Tibial nerve (tissue), 4 donors: ENCODE measurements at places on chromosomes 5 and 9.
A peak's percentile ranks its signal among the peaks of the same experiment; 100 is the strongest.

- DNase-seq: no peak
- H3K4me1 ChIP-seq: no peaks in the 10 kb centered on the region
- no peaks in the 10 kb centered on the region for H3K36me3 ChIP-seq
- H3K4me3 ChIP-seq: no peak overlapping the region
- H3K27me3 ChIP-seq: no peaks in the 10 kb centered on the region
- H3K27ac ChIP-seq: no peak overlapping the region
These were observed 23.6 kb downstream of the TNPO1 start for GRCh38 chr5:72840041-72840440.

GRCh38 chr9:116693233-116693731 is 6.2 kb downstream of the TRIM32 start:
- no peak for DNase-seq
- H3K4me1 ChIP-seq: peaks cover 32% of the 10 kb centered on the region
- no peak overlapping the region for H3K27ac ChIP-seq
- H3K4me3 ChIP-seq: no peak overlapping the region

GRCh38 chr5:30607301-30607894 is 586.1 kb upstream of the CDH6 start:
- DNase-seq: no peak
- H3K27me3 ChIP-seq: no peaks in the 10 kb centered on the region
- H3K36me3 ChIP-seq: no peaks in the 10 kb centered on the region
- no peaks in the 10 kb centered on the region for H3K4me1 ChIP-seq
- no peak overlapping the region for H3K27ac ChIP-seq

- H3K4me1 ChIP-seq: no peaks in the 10 kb centered on the region
- H3K36me3 ChIP-seq: no peaks in the 10 kb centered on the region
- no peak overlapping the region for H3K4me3 ChIP-seq
- DNase-seq: no peak
- no peaks in the 10 kb centered on the region for H3K27me3 ChIP-seq
- no peak overlapping the region for H3K27ac ChIP-seq
These were observed 16.5 kb downstream of the KIAA1958 start for GRCh38 chr9:112503170-112503569.

- no peak for DNase-seq
- peaks cover 38% of the 10 kb centered on the region for H3K36me3 ChIP-seq
- peaks cover 4% of the 10 kb centered on the region for H3K4me1 ChIP-seq
- no peak overlapping the region for H3K4me3 ChIP-seq
- no peaks in the 10 kb centered on the region for H3K27me3 ChIP-seq
These were observed 26.2 kb downstream of the CEMIP2 start for GRCh38 chr9:71741926-71742648.

GRCh38 chr9:130983359-130983670 is 25.7 kb upstream of the LAMC3 start:
- H3K4me3 ChIP-seq: no peak overlapping the region
- H3K4me1 ChIP-seq: no peaks in the 10 kb centered on the region
- H3K36me3 ChIP-seq: no peaks in the 10 kb centered on the region
- H3K27me3 ChIP-seq: peaks cover 47% of the 10 kb centered on the region
- DNase-seq: no peak
- no peak overlapping the region for H3K27ac ChIP-seq

- H3K27ac ChIP-seq: no peak overlapping the region
- H3K4me3 ChIP-seq: no peak overlapping the region
- H3K27me3 ChIP-seq: no peaks in the 10 kb centered on the region
- H3K4me1 ChIP-seq: peaks cover 5% of the 10 kb centered on the region
These were observed 46.2 kb upstream of the FBXW11 start for GRCh38 chr5:172052450-172053236.

DNA sequence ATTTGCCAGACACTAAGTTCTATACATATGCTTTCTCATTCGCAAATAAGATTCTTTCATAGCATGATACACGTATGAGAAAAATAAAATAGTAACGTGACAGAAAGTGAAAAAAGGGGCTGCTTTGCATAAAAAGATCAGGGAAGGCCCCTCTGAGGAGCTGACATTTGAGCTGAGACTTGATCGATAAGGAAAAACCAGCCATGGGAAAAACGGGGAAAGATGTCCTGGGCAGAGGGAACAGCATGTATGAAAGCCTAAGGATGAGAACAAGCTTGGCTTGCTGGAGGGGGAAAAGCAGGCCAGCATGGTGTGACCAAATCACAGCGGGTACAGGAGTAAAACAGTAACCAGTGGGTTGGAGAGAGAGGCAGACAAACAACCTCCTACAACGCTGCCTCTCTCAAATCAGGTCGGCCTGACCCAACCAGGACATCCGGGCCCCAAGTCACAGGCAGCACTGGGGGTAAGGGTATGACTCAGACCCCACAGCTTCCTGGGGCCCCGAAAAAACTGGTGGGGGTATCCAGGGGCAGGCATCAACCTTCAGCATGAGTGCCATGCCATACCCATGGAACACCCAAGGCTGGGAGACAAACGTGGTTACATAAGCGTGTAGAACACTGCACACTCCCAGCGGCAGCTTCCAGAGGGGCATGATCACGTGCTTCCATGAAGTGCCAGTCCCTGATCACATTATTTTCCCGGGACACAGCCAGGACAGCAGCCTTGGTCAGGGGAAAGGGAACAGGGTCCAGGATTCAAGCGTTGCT is 2.2 kb downstream of the TNIP1 start:
- no peak overlapping the region for H3K4me3 ChIP-seq
- no peaks in the 10 kb centered on the region for H3K27me3 ChIP-seq
- no peak for DNase-seq
- peaks cover 28% of the 10 kb centered on the region for H3K4me1 ChIP-seq

- H3K4me1 ChIP-seq: peaks cover 18% of the 10 kb centered on the region
- H3K4me3 ChIP-seq: peak overlapping the region; percentile 17
- DNase-seq: no peak
- H3K27ac ChIP-seq: no peak overlapping the region
- peaks cover 100% of the 10 kb centered on the region for H3K27me3 ChIP-seq
These were observed 19.3 kb downstream of the CDKN2A start for GRCh38 chr9:21974722-21975409.

DNA sequence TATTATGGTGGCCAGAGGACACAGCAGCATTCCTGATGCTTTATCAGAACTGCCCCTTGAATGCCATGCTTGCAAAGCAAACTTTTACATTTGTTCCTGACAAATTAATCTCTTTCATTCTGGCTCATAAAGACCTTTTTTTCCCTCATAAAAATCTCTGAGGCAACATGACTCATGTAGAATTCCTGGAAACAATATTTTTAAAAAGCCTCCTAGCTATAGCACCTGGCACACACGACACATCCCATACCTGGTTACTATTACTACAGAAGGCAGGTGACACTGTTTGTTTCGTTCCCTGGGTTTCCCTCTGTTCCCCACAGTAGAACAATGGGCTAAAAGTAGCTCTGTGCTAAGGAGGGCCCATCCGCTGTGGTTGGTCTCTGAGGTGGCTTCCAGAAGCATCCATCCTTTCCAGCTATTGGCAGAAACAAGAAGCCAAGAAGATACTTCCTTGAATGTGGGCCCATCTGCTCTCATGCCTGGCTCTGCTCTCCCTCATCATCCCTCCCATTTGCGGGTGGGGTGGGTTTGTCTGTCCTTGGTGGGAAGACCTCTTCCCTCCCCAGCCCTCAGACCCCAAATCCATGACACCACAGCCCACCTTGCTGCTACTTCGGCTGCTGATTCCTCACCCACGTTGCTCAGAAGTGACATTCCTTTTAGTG is 59.1 kb downstream of the GALNT12 start:
- peaks cover 23% of the 10 kb centered on the region for H3K4me1 ChIP-seq
- no peak overlapping the region for H3K4me3 ChIP-seq
- DNase-seq: no peak
- H3K27ac ChIP-seq: no peak overlapping the region
- no peaks in the 10 kb centered on the region for H3K36me3 ChIP-seq
- no peaks in the 10 kb centered on the region for H3K27me3 ChIP-seq

DNA sequence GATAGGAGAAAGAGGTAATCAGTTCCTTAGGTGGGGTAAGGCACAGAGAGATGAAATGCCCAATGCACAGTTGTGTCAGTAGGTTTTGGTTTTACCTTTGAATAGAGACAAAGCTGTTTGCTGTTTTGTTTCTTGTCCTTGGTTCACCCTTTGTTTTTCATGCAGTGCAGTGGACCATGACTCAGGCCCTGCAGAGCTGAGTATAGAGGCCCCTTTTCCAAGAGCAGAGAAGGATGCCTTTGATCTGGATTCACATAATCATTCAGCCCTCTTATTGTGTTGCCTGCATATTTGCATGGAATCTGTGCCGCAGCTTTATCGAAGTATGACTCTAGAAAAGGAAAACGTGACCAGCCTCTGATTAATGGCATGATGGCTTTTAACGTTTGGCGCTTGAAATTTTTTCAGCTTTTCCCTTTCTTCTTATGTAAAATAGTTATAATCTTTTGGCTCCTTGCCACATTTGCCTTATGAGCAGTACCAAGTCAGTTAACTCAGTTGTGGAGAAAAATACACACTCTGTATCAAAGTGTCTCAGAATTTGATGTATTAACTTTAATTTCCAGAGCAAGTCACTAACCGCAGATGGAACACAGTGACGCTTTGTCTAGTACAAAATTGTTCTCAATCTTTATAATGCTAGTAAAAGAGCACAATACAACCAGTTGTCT is 197.6 kb downstream of the KDM4C start:
- H3K4me3 ChIP-seq: no peak overlapping the region
- no peaks in the 10 kb centered on the region for H3K4me1 ChIP-seq
- no peak for DNase-seq
- H3K27ac ChIP-seq: no peak overlapping the region
- H3K27me3 ChIP-seq: no peaks in the 10 kb centered on the region

DNA sequence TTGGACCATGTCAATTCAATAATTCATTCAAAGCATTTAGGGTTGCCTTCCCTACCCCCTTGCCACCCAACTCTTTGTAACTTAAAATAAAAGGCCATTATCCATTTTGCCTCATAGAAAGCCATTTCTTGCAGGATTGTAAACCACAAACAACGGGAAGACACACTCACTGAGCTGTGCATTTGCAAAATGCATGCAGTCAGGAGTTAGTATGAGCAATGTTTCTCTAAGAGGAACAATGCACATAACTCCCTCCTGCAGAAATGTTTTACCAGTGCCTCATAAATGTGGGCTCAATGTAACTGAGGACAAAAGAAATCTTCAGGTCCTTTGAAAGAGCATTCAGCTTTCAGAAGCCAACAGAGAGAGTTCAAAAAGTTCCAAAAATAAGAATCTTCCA is 98.5 kb upstream of the ABCA1 start:
- H3K27ac ChIP-seq: peak overlapping the region; percentile 27
- no peaks in the 10 kb centered on the region for H3K36me3 ChIP-seq
- H3K4me1 ChIP-seq: no peaks in the 10 kb centered on the region

- H3K27ac ChIP-seq: no peak overlapping the region
- H3K4me1 ChIP-seq: no peaks in the 10 kb centered on the region
- DNase-seq: no peak
- H3K27me3 ChIP-seq: no peaks in the 10 kb centered on the region
- H3K36me3 ChIP-seq: no peaks in the 10 kb centered on the region
- no peak overlapping the region for H3K4me3 ChIP-seq
These were observed 344.9 kb downstream of the CDK5RAP2 start for GRCh38 chr9:120235081-120235480.

GRCh38 chr9:107299437-107299836 is 16.4 kb downstream of the RAD23B start:
- H3K4me3 ChIP-seq: no peak overlapping the region
- no peak for DNase-seq
- no peaks in the 10 kb centered on the region for H3K36me3 ChIP-seq
- peaks cover 46% of the 10 kb centered on the region for H3K4me1 ChIP-seq

DNA sequence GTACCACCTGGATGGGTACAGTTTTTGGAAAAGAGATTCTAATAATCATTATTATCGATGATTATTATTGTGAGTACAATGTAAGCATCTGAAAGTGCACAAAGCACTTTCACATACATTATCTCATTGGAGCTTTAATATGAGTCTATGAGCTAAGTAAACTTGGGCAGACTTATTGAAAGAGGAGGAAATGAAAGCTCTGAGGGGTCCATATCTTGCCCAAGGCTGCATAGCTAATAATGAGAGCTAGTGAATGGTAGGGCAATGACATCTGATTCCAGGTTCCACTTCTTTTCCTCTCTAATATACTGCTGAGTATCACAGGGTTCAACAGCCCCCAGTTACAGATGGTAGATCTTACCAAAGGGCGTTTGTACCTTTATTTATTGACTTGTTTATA is 26.1 kb downstream of the TIMD4 start:
- H3K4me3 ChIP-seq: no peak overlapping the region
- no peaks in the 10 kb centered on the region for H3K36me3 ChIP-seq
- no peak for DNase-seq
- H3K4me1 ChIP-seq: no peaks in the 10 kb centered on the region

GRCh38 chr5:77076961-77077828 is 9.9 kb downstream of the ZBED3 start:
- peaks cover 5% of the 10 kb centered on the region for H3K4me1 ChIP-seq
- no peaks in the 10 kb centered on the region for H3K27me3 ChIP-seq
- H3K4me3 ChIP-seq: peak overlapping the region; percentile 74
- no peaks in the 10 kb centered on the region for H3K36me3 ChIP-seq
- peak; percentile 53 for DNase-seq
- no peak overlapping the region for H3K27ac ChIP-seq

GRCh38 chr5:111563031-111563822 is 50.9 kb upstream of the STARD4 start:
- H3K4me1 ChIP-seq: no peaks in the 10 kb centered on the region
- no peaks in the 10 kb centered on the region for H3K36me3 ChIP-seq
- no peak overlapping the region for H3K27ac ChIP-seq
- no peaks in the 10 kb centered on the region for H3K27me3 ChIP-seq
- DNase-seq: no peak
- no peak overlapping the region for H3K4me3 ChIP-seq

DNA sequence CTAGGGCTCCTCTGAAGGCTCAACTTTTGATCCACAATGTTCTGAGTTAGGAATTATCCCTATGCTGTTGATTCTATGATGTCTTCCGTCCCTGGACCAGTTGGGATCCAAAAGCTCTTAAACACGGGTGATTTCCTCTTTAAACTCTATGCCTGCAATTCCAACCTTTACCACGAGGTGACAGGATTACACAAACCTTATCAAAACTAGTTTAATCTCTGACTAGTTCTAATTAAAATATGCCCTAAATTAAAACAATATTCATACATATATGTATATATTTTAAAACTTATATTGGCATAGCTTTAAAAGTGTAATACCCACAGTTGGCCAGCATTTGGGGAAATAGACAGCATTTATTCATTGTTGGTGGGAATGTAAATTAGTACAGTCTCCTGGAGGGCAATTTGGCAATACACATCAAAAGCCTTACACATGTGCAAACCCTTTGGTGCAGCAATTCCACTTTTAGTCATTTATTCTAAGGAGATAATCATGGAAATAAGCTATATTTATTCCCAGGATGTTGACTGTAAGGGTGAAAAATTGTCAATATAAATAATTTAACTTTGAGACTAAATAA is 51.6 kb upstream of the PHYKPL start:
- no peaks in the 10 kb centered on the region for H3K36me3 ChIP-seq
- DNase-seq: no peak
- no peaks in the 10 kb centered on the region for H3K27me3 ChIP-seq
- H3K4me1 ChIP-seq: peaks cover 5% of the 10 kb centered on the region

DNA sequence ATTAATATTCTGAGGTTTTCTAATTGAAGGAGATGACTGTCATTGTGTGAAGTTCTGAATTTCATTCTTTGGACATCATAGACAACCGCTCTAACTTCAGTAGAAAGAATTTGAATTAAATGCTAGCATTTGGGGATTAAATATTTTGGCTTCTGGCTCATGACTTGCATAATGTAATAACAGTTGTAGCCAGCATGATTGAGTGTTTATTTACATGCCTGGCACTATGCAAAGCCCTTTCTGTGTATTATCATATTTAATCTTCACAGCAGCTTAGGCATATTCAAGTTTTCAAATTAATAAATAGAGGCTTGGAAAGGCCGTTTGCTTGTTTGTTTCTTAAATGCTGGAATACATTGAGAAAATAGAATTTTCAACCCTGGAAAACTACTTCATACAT is 19.6 kb upstream of the HTR1A start:
- H3K27ac ChIP-seq: no peak overlapping the region
- no peaks in the 10 kb centered on the region for H3K4me1 ChIP-seq
- no peak overlapping the region for H3K4me3 ChIP-seq
- DNase-seq: no peak
- H3K27me3 ChIP-seq: no peaks in the 10 kb centered on the region
